ENCODE measurements at places on chromosomes 7 and 10.

DNA sequence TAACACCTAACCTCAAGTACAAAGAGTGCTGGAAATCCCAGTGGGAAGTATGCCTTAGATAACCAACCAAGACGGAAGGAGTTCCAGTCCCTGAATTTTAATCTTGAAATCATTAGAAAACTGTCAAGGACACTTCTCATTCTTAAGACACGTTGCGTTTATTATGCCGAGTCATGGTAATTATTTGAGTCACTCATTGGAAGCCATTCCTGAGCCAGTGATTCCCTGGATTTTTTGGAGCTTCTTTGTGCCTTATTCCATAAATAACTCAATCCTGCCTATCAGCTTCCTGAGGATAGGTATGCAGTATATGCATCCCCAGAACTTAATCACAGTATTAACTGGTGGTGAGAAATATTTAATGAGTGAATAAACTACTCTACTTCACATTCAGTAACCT lies 77.4 kb downstream of the PPP1R17 start:
- DNase-seq: no peak

- DNase-seq: peak; percentile 96
These were observed 10.5 kb upstream of the CXCL12 start for GRCh38 chr10:44395396-44395795.

GRCh38 chr7:5767066-5767465 lies 14.4 kb downstream of the RNF216 start:
- DNase-seq: no peak

- no peak for DNase-seq
These were observed 1027.7 kb downstream of the LRMDA start for GRCh38 chr10:76459016-76459730.

DNA sequence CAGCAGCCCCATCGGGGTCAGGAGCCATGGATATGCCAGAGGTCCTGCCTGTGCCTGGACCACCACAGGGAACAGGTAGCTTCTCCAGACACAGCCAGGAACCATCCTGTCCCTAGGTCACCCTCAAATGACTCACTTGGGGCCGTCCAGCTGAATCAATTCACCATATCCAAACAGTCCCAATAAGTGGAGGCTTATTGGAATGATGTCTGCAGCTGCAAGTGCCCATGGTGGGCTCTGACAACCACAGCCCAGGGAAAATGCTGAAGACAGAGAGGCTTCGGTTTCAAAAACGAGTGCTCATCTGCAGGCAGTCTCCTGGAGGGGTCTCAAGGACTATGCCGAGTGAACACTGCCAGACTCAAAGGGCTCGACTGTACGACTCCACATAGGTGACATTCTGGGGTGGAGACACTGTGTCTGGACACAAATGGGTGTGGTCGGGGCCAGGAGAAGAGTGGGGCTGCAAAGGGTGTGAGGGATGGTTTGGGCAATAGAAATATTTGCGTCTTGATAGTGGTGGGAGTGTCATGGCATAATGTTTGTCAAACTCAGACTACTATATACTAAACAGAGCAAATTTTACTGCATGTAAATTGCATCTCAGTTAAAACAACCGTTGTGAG lies 204.8 kb downstream of the TNS3 start:
- DNase-seq: no peak

DNA sequence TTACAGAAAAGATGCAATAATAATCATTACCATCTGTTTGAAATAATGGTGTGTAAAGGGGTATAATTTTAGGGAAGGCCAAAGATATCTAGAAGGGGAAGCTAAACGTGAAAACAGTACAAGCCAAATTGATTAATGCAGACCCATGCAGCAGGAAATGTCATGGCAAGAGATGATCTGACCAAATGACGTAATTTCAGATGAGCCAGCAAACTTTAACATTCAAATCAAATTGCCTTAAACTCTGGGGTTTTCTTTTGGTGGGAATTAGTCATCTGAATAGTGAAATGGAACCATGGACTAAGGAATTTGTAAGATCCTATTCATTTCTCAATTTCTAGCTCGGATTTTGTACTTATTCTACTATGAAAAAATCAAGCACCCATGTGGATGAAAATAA lies 21.4 kb upstream of the SCIN start:
- DNase-seq: no peak

GRCh38 chr7:33392148-33392547 lies 262.8 kb downstream of the BBS9 start:
- no peak for DNase-seq

DNA sequence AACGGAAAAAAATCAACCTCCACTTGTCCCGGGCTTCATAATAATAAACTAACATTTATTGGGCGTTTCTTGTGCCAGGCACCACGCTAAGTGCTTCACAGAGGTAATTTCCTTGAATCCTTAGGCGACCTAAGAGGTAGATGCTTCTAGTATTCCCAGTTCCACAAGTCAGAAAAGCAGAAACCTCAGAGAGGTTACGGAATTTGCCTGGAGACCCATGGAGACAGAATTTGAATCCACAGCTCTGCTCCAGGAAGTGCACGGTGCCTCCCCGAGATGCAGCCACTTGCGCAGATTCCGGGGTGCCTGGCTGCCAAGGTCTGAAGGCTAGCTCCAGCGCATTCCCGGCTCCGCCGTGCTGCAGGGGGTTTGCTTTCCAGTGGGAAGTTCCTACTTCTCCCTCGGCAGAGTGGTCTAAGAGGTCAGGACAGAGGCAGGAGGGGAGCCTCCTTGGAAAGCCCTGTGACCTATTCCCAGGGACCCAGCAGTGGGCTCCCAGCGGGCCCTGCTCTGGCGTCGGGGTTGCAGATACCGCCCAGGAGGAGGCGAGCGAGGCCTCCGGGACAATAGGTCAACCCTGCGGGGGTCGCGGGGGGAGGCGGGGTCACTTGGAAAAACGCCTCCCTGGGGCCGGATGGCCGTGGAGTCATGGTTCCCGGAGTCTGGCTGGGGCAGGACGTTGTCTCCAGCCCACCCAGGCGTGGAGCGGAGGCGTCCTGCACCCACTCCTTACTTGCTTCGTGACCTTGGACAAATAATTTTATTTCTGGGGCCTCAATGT lies 10.1 kb upstream of the NKX2-3 start:
- no peak for DNase-seq

DNA sequence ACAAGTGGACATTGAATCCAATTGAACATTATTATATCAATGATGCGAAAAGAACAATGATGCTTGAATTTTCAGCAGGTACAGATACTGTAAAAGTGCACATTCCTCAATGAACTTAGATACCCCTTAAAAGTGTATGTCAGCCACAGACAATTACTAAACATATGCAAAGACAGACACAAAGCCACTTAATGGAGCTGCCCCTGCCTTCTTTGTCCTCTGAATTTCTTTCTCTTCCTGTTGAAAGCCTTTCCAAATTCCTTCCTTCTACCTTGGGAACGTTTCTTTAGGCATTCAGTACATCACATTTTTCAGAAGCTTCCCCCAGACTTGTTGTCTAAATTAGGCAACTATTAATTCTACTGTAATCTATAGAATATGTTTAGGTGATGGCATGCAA lies 706.8 kb upstream of the MBL2 start:
- no peak for DNase-seq

- no peak for DNase-seq
These were observed 299.7 kb upstream of the AKR1E2 start for GRCh38 chr10:4526311-4526731.

DNA sequence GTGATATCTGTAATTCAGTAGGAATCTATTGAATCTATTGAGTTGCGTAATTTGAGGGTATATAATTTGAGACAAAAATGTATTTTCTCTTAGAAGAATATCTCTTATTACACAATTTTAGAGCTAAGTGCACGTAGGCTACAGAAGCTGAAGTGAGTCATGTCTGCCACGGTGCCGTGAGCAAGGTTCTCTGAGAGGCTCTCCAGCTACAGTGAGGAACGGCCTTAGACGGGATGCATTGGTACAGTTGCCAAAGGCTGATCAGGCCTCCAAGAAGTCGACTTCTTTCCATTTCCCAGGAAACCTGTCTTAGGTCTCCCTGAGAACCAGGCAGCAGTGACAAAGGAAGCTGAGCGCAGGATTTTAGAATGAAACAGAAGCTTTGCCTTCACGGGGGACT lies 28.6 kb downstream of the TCERG1L start:
- no peak for DNase-seq

- no peak for DNase-seq
These were observed 733.6 kb downstream of the TNS3 start for GRCh38 chr7:46848311-46848710.

- no peak for DNase-seq
These were observed 257 bp downstream of the WAC start for GRCh38 chr10:28533186-28533564.

GRCh38 chr7:47902013-47902412 lies 46.3 kb downstream of the PKD1L1 start:
- DNase-seq: no peak

DNA sequence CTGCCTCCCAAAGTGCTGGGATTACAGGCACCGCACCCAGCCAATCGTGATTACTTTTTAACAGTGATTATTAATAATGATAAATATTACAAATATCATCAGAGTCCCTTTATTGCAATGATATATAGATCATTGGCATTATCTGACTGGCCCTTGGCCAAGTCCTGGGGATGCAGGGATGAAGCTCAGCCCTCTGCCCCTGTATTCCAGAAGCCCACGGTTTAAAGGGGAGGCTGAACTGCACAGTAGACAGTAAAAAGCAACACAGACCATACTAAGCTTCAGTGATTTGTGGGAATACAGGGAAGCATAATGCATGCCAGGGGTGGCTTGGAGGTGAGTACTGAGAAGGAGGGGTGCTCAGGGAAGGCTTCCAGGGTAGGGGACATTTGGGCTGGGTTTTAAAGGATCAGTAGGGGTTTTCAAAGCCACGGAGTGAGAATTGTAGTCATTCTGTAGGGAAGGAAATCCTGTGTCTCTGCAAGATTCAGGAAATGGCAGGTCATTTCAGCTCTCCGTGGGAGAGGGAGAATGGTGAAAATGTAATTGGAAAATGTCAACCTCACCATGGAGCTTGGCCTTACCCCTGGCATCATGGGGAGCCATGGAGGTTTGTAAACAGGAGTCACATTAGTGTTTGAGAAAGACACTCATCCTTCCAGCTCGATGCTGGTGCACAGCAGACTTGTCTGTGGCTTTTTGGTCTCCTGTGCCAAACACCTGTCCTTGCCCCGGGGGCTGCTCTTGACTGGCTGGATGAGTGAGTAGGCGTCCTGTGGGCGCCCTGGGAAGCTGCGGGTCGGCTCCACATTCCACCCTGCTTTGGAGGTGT lies 8.8 kb downstream of the ADAMTS14 start:
- DNase-seq: no peak

GRCh38 chr10:35643151-35644049 lies 1.3 kb upstream of the FZD8 start:
- peak; percentile 60 for DNase-seq

DNA sequence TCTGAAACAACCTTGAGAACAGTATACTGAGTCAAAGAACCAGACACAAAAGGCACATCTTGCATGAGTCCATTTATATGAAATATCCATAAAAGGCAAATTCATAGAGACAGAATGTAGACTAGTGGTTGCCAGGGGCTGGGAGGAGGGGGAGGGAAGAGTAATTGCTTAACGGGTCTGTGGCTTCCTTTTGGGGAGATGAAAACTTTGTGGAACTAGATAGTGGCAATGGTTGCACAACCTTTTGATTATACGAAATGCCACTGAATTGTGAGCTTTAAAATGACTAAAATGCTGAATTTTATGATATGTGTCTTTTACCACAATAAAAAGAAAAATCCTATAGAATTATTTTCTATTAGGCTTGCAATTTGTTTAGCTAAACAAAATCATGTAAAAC lies 16.8 kb downstream of the ADRB1 start:
- DNase-seq: no peak
